Stimulated activated CD8-positive, alpha-beta memory T cell treated with anti-CD3 and anti-CD28 coated beads, Interleukin-4, amount 100 ng/mL, for 48 hours (primary cell): ENCODE measurements at places on chromosomes 3 and 15.

DNA sequence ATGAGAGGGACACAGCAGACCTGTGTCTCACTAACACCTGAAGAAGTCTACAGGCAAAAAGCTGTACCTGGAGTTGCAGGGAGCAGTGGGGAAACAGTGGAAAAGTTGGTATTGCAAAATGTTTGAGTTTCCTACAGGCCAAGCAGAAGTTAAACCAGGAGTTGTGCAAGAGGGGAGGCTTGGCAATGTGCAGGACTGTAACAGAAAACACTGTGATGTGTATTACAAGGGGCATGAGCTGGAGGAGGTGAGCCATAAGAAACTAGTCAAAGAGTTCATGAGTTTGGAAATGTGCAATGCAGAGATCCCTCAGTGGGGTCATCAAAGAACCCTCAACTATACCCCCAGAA lies 47.1 kb upstream of the SERPINI2 start:
- no peak for DNase-seq

GRCh38 chr3:33380653-33381052 lies 59.6 kb downstream of the UBP1 start:
- DNase-seq = no peak

DNA sequence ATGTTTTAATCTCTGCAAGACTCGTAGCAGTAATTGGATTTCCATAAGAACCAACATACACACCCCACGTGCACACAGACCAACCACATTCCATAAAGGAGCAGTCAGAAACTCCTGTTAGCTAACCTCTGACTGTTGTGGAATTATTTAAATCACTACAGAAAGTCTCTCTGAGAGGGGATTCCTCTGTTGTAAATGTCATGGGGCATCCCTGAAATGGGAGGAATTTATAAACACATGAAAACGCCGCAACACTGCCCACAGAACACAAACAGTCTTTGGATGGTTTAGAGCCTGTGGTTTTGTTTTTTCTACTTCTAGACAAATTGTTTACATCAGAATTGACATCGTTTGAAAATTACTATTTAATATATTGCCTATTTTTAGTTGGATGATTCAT lies 740.1 kb upstream of the GRM7 start:
- no peak for DNase-seq

DNA sequence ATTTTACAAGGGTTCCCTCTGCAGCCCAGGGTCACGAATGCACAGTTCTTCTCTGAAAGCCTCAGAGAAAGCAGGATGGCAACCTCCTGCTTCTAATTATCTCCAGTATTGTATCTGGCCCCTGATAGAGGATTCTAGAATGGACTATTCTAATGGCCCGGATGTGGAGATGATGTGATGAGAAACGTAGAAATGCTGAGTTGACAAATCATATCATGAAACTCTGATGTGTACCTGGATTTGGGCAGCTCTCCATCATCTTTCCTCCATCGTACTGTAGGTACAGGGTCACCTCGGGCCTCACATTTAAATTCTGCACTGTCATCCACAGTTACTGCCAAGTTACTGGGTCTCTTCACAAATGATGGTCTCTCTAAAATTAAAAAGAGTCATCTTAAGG lies 1050.8 kb downstream of the ROBO1 start:
- no peak for DNase-seq

DNA sequence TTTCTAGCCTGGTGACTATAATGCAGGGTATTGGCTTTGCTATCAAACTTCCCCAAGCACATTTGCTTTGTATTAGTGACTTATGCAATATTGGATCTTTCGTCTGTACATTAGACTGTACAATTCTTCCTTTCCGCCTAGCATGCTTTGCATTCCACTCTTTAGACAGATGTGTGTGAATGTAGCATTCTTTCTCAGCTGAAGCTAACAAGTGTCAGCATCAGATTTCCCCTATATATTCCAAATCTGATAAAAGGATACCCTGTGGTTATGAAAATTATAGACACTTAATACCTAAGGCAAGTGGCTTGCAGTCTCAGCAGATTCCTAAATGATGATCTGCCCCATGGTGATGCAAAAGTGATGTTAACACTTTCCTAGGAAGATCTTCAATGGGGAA lies 360.1 kb downstream of the CNTN4 start:
- no peak for DNase-seq

DNA sequence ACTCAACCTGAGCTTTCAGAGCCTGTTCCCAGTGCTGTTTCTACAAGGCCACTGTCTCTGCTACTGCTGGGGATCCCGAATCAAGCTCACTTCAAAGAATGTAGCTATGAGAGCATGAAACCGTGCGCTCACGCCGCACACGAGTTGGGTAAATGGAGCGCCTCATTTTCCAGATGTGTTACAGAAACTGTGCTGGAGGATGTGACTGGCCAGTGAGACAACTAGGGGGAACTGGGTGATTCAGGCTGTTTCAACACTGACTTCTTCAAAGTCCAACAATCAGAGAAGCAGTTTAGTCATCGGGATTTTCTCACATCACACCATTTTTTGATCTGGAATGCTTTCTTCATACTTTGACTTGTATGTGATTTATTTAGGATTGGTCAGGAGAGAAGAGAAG lies 3.5 kb downstream of the ZNF710 start:
- DNase-seq = peak; percentile 67

DNA sequence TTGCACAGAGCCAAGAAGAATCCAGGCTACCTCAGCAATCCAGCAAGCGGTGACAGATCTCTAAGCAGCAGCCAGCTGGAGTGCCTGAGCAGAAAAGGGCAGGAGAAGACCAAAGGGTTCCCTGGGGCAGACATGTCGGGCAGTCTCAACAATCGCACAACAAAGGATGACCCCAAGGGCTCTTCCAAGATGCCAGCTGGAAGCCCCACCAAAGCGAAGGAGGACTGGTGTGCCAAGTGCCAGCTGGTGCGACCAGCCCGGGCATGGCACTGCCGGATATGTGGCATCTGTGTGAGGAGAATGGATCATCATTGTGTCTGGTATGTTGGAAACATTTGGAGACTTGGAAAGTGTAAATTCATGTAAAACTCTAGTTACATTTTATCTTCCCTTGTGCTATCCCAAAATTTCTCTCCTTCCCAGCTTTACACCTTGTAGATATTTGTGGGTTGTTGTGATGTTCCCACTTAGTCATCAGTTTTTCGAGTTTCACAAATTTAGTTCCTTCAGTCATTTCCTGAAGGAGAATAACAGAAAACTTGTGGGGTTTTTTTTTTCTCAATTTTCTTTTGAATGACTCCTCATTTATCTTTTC lies 6.4 kb downstream of the ZDHHC23 start:
- DNase-seq = no peak

DNA sequence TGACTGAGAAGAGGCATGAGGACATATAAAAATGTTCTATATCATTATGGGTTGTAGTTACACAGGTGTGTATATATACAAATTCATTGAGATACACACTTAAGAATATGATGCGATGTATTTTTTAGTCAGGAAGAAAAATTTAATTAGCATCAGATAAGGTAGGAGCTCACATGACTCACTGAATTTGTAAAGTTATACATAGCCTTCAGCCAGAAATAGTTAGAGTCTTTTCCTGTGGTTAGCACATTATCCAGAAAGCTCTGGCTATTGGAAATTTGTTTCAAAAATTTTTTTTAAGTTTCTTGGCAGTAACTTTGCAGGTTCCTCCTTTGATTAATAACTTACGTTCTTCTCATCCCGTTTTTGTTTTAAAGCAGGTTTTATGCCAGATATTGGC lies 88.6 kb downstream of the STT3B start:
- DNase-seq = no peak
